ENCODE measurements at places on chromosomes 4 and X.

GRCh38 chr4:64899563-64899962 is 490.3 kb upstream of the TECRL start:
- no peak for DNase-seq

- DNase-seq: no peak
Observed at GRCh38 chr4:172411149-172411548, 597.9 kb downstream of the GALNTL6 start.

- no peak for DNase-seq
Observed at GRCh38 chrX:148282504-148282903, 217.9 kb upstream of the AFF2 start.

- DNase-seq: no peak
Observed at GRCh38 chr4:87053802-87054767, 119.3 kb downstream of the AFF1 start.

- DNase-seq: peak; percentile 5
Observed at GRCh38 chrX:70132224-70132623, 1.0 kb upstream of the IGBP1 start.

GRCh38 chr4:108030332-108030731 is 40.6 kb downstream of the HADH start:
- peak; percentile 64 for DNase-seq

DNA sequence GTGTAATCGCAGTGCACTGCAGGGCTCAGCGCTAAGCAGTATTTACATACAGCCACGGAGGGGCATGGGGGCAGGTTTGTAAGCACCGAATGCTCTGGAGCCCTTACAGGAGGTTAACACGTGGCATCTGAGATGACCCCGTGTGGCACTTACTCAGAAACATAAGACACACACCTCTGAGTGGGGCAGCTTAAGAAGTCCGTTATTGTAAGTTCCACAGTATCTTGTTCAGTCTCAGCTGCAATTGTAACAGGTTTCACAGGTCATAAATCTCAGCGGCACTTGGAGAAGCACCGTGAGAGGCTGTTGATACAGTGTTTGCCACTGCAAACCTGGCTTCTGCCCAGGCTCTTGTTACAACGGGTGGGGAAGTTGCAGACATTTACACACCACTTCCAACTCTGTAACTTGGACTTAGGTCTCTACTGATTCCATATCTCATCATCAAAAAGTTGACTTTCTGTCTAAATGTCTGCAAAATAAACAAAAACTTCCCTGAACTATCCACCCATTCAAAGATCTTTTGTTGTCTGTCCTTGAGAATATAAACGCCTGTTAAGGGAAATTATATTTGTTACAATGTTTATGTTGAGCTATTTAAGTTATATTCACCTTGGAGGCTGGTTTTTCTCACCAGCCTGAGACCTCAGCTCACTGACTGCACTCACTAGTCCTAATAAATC is 10.3 kb downstream of the CPLX1 start:
- no peak for DNase-seq

GRCh38 chrX:153685156-153685536 is 2.6 kb upstream of the SLC6A8 start:
- no peak for DNase-seq

DNA sequence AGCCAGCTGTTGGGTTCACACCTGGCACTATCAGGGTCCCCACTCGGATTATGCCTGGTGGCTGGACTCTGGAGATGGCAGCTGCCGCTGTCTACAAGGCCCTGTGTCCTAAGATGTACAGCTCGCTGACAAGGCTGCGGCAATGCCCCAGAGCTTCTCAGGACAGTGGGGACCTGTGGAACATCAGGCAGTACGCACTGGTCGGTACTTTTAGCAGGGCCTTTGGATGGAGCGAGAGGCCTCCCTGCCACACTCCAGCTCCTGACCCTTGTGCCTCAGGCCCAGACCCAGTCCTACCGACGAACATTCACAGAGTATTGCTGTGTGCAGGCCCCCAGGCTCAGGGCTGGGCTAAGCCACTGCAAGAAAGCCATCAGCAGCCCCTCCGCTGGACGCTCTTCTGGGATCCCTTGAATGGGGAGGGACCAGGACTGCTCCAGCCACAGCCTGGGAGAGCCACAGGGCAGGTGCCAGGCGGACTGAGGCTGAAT is 45.7 kb upstream of the HMX1 start:
- DNase-seq: no peak

DNA sequence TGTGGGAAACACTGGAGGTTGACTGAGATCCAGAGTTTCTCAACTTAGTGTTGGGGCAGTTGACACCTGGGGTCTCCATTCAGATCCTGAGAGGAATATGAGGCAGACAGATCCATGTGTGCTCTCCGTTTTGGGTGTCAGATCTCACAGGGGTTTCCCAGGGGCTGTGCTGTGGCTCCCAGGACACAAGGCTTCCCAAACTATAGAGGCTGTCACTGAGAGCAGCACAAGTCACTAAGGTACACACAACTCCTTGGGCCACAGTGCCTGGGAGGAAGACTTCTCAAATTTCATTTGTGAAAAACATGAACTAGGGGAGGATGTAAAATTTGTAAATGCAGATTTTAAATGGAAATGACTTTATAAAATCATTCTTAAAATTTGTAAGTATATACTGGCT is 363.6 kb downstream of the FBXO8 start:
- no peak for DNase-seq

- DNase-seq: peak; percentile 27
Observed at GRCh38 chr4:174218127-174218790, 65.2 kb downstream of the FBXO8 start.

DNA sequence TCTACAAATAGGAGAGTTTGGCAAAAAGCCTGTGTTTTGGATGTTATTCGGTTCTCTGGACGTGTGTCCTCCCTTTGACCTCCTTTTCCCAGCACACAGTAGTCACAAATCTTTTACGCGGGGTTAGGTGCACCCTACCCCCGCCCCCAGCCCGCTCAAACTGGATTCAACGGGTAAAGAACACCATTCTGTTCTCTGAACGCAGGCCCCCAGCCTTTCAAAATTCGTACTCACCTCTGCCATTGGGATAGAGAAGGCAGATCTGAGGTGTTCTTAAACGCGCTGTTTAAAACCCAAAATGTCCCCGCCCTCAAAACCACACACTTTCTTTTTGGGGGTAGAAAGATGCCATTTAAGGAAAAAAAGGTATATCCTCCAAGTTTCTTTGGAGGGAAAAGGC is 2.7 kb downstream of the LEF1 start:
- DNase-seq: no peak

DNA sequence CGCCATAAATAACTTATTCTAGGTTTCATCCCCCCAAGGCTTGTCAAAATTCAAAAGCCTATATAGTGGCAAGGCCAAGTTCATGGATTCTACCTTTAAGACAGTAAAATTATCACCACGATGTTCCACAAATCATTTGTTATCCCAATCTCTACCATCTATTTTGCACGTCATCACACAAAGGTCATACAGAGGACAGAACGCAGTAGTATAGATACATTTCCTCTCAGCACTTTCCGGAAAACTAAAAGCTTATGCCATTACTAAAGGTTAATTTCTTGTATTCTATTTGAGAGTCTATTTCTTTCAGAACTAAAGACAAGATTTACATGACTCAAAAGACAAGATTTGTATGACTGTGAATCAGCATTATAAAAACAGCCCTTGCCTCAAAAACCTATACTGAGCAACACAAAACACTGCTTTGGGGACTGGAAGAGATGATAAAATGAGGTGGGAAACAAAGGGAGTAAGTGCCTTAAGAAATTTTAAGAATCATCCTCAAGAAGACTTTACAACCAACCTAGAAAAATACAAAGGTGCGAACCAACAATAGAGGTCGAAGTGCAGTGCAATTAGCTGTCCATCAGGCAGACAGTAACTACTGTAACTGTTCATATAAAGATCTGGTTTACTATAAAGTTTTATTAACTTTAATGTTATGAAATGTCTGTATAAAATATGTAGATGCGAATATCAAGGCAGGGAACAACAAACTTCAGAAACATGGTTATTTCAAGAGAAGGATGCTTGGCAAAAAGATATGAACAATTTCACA is 7.6 kb downstream of the UBE2D3 start:
- DNase-seq: peak; percentile 15

DNA sequence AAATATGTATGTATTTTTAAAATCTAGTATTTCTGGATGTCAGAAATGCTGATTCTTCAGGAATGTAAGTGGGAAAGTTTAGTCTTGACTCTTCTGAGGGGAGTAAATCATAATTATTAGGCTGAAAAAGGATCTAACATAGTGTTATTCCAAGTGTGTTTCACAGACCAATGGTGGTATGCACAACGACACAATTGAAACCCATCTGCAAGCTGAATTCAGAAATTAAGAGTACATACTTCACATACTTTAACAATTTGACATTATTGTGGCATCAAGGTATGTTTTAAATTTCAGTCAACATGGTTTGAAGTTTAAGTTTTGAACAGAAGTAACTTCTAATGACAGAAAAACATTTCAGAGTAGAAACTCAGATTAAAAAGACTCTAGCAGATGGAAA is 236.7 kb downstream of the SLC7A11 start:
- no peak for DNase-seq

DNA sequence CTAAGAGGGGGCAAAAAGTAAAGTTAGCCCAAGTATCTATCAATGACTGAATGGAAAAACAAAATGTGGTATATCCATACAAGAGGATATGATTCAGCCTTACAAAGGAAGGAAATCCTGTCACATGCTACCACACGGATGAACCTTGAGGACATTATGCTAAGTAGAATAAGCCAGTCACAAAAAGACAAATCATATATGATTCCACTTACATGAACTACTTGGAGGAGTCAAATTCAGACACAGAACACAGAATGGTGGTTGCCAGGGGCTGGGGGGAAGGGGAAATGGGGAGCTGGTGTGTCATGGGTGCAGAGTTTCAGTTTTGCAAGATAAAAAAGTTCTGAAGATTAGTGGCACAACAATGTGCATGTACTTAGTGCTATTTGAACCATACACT is 101.8 kb downstream of the SH3KBP1 start:
- DNase-seq: no peak

GRCh38 chr4:38091636-38092035 is 131.4 kb downstream of the PTTG2 start:
- DNase-seq: peak; percentile 86

DNA sequence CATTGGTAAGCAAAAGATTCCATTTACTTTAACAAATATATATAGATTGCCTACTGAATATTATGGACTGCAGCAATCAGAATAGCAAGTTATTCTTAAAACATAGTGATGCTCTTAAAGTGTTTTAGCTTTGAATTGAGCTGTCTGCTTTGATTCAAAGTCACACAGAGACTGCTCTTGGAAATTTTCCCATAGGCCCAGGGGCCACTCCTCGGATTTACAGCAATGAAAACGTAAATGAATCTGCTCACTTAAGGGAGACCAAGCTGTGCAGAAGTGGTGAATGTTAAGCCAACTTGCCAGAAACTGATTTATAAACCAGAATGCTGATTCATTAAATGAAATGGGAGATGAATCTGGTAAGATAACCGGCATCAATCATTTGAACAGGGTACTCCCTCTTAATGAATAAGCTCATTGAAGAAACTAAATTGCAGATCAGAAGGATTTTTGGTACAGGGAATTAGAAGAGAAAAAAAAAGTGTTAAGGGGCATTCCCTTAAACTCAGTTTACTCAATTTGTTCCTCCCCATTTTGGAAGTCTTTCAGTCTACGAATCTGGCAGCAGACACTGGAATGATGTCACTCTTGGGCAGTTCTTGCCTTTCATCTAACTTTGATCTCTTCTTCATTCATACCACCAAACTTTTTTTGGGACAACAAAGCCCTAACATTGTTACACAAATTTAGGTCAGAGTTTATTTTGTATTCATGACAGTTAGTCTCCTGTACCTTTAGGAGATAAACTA is 363.3 kb upstream of the MAGEB2 start:
- DNase-seq: no peak

DNA sequence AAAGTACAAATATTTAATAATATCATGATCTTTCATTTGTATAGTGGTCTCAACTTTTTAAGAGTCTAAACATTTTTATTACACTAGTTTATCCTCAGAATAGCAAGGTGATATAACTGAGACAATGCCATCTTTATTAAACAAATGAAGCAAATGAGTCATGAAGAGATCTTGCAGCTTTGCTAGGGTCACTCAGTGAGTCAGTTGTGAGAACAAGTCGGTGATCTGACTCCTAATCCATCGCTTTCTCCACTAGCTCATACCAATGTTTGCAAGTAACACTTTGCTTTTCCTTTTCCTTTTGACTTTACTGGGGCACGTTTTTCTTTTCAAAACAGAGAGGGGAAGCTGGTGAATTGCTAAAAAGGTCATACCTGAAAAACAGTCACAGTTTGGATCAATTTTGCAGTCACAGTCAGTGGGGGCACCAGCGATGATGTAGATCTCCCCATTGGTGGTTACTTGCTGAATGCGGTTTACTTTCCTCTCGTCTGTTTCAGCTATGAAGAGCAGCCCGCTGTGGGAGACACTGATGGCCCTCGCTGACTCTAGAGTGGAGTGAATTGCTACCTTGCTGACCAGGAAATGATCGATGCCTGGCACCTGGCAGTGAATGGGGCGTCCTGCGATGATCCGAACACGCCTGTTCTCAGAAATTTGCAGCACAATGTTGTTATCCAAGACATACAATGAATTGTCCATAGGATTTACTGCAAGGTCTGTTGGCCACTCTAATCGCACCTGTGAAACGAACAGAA is 75.7 kb downstream of the SH2D1A start:
- no peak for DNase-seq

Data from fibroblast of lung (primary cell).